ENCODE measurements at places on chromosomes 11 and 22. TPM values are rescaled to one million over a fixed set of nuclear protein-coding genes. Genes with fewer than 3 reads are reported as not detected.

DNA sequence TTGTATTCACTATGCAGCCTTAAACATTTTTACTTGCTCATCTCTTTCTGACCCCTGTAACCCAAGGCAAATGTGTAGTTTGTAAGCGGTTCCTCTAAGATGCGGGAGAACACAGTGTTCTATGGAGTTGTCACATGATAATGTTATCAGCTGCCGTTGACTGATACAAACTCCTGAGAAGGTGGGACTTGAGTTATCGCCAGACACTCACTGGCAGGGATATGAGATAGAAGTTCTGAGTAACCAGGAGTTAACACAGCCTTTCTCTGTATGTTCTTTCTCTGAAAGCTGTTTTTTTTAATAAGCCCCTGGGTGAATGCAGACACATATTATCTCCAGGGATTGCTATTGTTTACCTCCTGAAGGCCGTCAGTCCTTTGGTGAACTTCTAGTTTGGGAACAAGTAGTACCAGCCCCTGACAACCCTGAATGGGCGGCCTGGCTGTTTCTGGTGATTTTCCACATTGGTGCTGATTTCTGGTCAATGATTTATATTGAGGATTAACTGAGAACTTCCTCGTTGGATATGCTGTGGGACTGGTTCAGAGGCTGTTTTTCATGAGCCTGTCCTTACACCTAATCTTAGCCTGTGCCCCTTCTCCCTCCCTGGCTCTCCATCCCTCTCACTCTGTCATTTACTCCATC lies 155.3 kb upstream of the RASSF10 start:
- DNase-seq = peak; percentile 76

- no peak for DNase-seq
Measured at GRCh38 chr11:50080256-50080655, 47.6 kb downstream of the OR4C45 start.

GRCh38 chr11:64338716-64339115 lies 1.3 kb upstream of the CCDC88B start:
- DNase-seq = no peak

DNA sequence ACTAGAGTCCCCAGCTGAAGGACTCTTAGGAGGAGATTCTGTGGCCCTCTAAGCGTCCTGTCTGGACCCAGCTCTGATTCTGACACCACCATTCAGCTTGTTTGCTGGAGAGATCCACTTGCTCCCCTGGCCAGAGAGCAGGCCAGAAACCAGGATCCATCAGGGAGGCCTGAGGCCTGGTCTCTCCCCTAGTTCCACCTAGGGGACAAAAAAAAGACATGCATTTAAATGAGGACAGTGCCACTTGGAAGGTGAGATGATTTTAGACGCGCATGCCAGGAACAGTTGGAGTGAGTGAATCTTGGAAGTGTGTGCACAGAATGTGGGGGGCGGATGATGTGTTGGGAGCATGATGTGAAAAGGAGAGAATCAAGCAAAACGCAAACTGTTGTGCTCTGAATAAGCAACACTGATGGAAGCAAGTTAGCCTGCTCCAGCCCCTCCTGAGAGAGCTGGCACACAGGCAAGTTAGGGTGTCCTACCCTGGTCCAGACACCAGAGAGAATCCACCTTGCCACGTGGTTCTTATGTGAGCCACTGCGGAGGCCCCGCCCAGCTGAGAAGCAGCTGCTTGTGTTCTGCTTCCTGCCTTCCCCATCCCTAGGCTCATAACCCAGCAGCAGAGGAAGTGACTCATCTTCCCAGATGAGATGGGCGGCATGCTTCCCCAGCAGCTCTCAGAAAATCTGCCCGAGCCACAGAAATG lies 8.0 kb upstream of the SLCO2B1 start:
- peak; percentile 62 for DNase-seq

GRCh38 chr11:35463331-35463751 lies 44.0 kb upstream of the SLC1A2 start:
- DNase-seq = no peak

The PHOX2A gene
- not detected for polyA plus RNA-seq

DNA sequence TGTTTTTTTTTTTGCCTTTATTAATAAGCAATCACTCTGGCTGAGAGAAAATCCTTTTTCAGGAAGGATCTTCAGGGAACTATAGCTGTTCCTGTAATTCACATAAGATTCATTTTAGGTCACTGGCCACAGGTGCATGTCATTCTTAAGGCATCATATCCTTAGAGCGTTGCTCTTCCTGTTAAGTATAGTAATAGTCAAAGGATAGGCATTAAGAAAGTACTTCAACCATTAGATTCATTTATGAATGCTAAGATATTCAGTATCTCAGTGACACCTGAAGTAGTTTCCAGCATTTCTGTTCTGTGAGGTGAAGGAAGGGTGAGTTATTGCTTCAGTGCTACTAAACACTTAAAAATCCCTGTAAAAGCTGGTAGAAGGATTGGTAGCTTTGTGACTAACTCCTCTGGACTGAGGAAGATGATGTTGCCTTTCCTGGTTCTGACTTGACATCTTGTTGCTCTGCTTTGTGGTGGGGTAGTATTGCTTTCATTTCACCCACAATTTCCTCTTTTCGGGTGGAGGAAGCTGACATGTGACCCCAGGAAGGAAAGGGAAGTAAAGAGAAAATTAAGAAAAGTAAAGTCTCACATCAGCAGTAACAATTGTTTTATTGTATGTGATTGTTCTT lies 34.7 kb downstream of the RNF169 start:
- peak; percentile 4 for DNase-seq

- DNase-seq = no peak
Measured at GRCh38 chr22:19709063-19709769, 5.1 kb upstream of the SEPTIN5 start.

All from small intestine (tissue), 16 donors.